ENCODE measurements at places on chromosomes 2 and 18. TPM values are rescaled to one million over a fixed set of nuclear protein-coding genes. Genes with fewer than 3 reads are reported as not detected.

Gene ARHGAP25
- 0.66 TPM for total RNA-seq

Gene VIL1
- not detected for total RNA-seq

Gene LTBP1
- 645 TPM for total RNA-seq

Gene LIMS3
- 2.3 TPM for total RNA-seq

Gene IL37
- total RNA-seq, result not detected

Gene FOXI3
- total RNA-seq, result not detected

Gene RNMT
- total RNA-seq, result 31.6 TPM

Gene ALK
- total RNA-seq, result under 0.01 TPM

Gene IL1A
- total RNA-seq, result 0.33 TPM

Gene GKN1
- not detected for total RNA-seq
